Activated T-cell treated with anti-CD3 and anti-CD28 coated beads, Interleukin-2, amount 50 U/mL, for 24 hours (primary cell): ENCODE measurements at places on chromosomes 7 and 10.

DNA sequence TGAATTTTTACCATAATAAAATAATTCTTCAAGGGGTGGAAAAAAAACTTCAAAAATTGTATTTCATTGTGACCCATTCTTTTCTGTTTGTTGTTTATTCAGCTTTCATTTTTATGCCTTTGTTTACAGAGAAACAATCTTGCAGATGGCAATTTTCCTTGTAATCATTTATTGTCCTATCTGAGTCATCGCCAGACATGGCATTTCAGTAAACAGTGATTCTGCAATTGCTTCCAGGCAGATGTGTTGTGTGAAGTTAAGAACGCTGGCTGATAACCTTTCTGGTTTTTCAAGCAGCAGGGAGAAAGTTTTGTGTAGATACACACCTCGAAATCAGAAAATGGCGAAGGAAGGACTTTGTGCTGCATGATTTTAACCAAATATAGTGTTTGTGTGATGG lies 80.7 kb upstream of the RPA3 start:
- DNase-seq, result no peak

DNA sequence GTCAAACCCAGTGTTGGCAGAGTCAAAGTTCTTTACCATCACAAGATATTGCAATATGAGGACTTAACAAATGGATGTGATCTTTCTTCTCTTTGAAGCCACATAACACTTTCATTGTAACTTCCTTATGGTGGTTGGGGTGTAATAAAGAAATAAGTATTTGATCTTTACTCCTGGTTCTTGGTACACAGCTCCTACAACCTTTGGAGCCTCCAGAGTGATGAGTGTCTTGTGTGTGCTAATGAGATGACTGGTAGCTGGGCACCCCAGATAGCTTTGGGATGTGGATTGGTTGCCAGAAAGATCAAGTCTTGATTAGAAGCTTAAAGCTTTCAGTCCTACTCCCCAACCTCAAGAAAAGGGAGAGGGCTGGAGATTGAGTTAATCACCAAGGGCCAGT lies 31.1 kb upstream of the YAE1 start:
- no peak for DNase-seq

GRCh38 chr7:156155988-156156733 lies 343.9 kb upstream of the SHH start:
- DNase-seq, result no peak

GRCh38 chr10:80493522-80494051 lies 39.5 kb downstream of the TSPAN14 start:
- peak; percentile 28 for DNase-seq

DNA sequence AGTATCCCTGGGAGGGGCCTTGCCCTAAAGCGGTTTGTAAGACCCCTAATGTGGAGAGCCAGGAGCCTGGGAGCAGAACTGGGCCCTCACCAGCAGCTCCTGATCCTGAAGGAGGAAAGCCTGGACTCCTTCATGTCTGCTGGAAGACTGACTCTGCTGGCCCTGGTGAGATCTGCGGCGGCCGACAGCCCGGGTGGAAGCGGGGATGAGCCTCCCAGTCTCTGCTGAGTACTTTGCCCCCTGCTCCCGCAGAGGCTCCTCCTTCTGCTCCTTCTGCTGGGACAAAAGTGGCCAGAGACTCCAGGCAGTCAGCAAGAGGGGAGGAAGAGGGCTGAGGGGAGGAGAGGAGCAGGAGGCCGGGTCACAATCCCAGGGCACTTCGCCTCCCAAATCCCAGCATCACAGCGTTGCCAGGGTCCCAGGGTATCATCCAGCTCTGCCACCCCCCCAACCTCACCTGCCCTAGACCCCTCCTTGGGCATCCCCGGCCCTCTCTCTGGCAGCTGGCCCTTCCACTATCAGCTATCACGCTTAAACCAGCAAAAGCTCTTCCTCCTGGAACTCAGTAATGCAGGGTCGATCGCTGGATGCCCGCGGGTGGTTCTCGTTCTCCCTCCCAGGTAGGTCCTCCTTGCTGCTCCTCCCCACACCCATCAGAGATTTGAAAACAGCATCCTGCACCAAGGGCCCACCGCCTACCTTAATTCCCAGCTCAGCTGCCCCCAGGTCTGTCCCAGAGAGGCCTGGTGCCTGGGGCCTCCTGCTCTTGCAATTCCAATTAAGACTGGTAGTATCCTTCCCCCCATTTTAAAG lies 7.9 kb downstream of the TBATA start:
- no peak for DNase-seq

DNA sequence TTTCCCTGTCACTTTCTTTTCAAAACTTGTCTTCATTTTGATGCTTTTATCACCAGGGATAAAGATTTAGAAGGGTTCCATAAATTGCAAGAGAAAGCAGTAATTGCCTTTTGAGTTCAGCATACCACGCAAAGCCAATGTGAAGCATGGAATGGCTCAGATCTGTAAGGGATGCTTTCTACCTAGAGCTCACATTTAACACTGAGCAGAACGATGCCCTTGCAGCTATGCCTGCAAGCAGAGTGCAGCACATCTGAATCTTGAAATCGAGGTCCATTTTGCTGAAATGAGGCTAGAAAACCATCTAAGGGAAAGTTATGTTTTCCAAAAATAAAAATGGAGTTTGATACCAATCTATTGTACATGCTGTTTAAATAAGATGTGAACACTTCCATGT lies 171.2 kb upstream of the CELF2 start:
- DNase-seq, result no peak

DNA sequence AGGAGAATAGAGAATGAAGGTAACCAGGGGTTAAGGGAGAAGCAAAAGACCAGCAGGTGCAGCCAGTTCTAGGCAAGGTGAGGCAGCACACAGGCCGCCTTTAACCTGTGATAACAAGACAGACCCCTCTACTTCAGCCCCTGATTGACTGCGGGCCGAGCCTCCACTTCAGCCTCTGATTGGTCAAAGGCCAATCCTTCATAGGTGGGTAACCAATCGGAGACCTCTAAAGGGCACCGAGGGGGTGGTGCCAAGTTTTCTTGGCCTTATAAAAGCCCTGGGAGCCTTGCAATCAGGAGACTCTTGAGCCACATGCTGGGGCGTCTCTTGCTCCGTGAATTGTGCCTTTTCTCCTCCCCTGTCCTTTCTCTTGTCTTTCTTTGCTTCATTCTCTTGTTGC lies 98.8 kb downstream of the ELFN1 start:
- no peak for DNase-seq

DNA sequence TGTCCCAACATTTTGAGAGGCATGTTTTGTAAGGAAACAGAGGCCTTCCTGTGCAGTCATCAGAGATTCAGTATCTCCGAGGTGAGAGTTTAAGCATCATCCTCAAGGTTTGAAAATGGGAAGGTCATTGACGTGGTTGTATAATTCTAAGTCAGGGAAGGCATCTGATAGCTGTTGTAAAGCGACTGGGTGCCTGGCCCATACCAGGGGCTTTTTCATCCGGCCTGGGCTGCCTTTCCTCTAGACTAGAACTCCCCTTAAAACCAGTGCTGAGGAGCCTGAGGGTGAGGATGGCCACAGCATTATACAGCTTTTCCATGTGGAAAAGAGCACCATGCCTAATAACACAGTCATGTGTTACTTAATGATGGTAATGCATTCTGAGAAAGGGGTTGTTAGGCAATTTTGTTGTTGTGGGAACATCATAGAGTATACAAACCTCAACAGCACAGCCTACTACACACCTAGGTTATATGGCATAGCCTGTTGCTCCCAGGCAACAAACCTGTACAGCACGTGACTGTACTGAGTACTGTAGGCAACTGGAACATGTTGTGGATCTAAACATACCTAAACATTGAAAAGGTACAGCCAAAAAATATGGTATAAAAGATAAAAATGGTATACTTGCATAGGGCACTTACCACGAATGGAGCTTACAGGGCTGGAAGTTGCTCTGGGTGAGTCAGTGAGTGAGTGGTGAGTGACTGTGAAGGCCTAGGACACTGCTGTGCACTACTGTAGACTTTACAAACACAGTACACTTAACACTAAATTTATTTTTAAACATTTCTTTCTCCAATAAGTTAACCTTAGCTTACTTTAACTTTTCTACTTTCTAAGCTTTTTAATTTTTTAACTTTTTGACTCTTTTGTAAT lies 13.5 kb upstream of the CACUL1 start:
- no peak for DNase-seq

- no peak for DNase-seq
These were observed 64.0 kb downstream of the TACR2 start for GRCh38 chr10:69352569-69353264.

DNA sequence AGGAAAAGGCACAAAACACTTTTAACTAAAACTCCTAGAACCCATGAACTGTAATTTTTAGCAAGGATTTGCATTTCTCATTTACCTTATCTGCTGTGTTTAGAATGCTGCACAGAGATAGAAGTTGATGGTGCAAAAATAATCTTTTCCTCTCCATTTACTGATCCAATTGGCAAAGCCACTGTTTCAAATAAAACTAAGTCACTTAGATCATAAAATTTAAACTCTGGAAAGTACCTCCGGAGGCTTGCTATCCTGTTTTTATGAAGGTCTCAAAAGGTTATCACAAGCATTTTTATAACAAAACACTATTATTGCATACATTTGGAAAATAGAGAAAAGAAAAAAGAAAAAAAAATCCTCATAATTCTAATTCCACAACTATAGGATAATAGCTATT lies 7.6 kb downstream of the CPA2 start:
- no peak for DNase-seq

DNA sequence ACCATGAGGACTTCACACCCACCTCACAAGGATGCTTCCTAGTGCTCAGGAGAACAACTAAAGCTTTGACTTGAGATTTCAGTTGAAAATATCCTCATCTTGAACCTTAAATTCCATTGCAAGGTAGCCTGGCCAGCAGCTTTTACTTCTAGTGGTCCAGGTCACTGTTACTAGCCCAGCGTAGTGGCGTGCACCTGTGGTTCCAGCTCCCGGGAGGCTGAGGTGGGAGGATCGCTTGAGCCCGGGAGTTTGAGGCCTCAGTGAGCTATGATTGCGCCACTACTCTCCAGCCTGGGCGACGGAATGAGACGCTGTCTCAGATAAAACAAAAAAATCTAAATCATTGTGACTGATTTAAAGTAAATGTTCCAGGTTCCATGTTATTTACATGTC lies 28.3 kb upstream of the PRKAR1B start:
- no peak for DNase-seq

DNA sequence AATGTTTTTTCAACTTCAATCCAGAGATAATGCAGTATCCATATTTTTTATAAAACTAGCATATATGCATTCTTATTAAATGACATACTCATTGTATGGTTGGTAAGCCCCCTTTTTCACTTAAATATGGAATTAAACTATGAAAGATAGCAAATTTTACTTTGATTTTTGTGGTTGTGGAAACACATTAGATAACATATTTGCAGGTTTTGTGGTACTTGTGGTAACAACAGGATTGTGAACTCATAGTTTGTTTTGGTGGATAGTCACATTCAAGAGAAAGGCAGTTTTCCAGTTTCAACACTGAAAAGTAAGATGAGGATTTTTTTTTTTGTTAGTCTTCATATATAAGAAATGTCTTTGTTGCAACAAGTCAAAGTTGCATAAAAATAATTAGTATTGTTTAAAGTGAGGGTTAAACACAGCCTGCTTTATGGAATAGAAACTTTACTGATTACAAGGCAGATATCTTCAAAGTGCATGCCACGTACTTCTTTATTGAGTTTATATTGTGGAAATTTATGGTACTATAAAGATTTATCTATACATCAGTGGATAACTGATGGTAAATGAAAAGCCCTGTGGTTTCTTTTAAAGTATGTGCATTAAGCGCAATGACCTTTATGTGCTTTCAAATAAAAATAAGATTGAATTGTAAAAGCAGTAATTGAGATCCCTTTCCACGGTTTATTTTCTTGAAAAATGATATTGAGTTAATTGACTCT lies 39.7 kb upstream of the SEMA3D start:
- no peak for DNase-seq

DNA sequence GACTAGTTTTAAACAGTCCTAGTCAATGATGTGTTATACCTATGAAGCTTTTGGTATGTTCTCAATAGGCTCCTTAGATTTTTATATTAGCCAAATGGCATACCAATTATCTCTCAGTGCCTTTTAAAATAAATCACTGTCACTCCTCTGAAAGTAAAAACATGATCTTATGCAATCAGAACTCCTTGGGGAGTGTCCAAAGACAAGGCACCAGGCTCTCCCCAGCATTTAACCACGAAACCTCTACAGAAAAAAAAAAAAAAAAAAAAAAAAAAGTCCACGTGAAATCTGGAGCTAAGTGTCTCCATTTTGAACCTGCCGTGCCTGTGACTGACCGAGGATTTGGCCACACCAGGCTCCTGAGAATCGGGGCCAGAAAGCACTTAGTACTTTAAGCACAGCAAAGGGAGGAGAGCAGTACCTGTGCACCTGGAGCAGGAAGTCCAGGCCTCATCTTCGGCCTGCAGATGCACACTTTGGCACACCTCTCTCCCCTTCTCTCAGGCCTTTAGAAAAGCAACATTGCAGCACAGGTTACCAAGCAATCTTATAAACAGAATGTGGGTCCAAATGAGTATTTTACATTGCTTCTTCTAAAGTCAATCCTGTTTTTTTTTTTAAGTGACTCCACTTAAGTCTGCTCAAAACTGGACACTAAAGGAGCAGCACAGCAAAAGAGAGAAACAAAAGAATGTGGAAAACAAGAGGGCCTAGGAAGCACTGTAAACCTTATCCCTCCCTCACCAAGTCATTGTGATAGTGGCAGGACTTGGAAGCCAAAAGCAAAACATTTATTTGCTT lies 1.5 kb downstream of the FAM13C start:
- DNase-seq, result no peak

GRCh38 chr10:131159771-131160170 lies 151.8 kb downstream of the TCERG1L start:
- no peak for DNase-seq

GRCh38 chr10:101114646-101115045 lies 16.5 kb upstream of the TLX1 start:
- no peak for DNase-seq

GRCh38 chr7:155533827-155534690 lies 12.3 kb downstream of the CNPY1 start:
- peak; percentile 56 for DNase-seq

DNA sequence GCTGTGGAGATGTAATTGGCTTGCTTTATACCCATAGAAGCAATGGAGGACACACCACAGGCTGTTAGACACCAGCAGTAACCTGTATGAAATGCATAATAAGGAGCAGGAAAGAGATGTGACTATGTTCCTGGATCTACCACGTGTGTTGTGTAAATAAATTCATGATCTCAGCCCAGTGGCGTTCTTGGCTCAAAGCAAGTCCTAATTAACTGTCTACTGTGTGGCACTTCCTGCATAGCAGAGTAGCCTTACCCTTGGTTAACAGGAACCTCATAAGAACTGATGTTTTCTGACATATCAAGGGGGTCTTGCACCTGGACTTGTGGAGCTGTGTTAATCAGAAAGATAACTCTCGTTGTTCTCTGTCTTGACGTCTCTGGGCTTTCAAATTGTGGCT lies 25.7 kb upstream of the FAM180A start:
- DNase-seq, result no peak

- DNase-seq, result no peak
These were observed 293.1 kb upstream of the SEMA3C start for GRCh38 chr7:81211934-81212320.

GRCh38 chr7:48251766-48252165 lies 80.5 kb downstream of the ABCA13 start:
- DNase-seq, result no peak

GRCh38 chr10:130463104-130463875 lies 327.1 kb downstream of the GLRX3 start:
- peak; percentile 11 for DNase-seq
